WTC11 (cell line): ENCODE measurements at places on chromosomes 7 and 10. TPM values are rescaled to one million over a fixed set of nuclear protein-coding genes. Genes with fewer than 3 reads are reported as not detected.

The FGFR2 gene
- 88.6 to 95.0 TPM (median 90.4 TPM) in 3 replicates for total RNA-seq

The BPGM gene
- 12.5 to 15.6 TPM (median 14.6 TPM) in 3 replicates for total RNA-seq

The VWDE gene
- total RNA-seq = 21.0 to 25.1 TPM (median 23.1 TPM) in 3 replicates

The MYH16 gene
- not detected in 3 replicates for total RNA-seq

The KIAA1549 gene
- 16.3 to 18.7 TPM (median 17.2 TPM) in 3 replicates for total RNA-seq

The TEX47 gene
- not detected in 3 replicates for total RNA-seq

The GSTK1 gene
- total RNA-seq = 30.1 to 40.1 TPM (median 37.7 TPM) in 3 replicates

The SEMA3D gene
- total RNA-seq = 2.2 to 3.8 TPM (median 2.9 TPM) in 3 replicates

The MBL2 gene
- total RNA-seq = not detected in 3 replicates

The CBX3 gene
- total RNA-seq = 204 to 232 TPM (median 213 TPM) in 3 replicates

The EFCAB10 gene
- total RNA-seq = 3.0 to 3.2 TPM (median 3.0 TPM) in 3 replicates

The TFEC gene
- total RNA-seq = 0.07 to 0.17 TPM in 2 of 3 replicates, not detected in the other

The PKD2L1 gene
- total RNA-seq = 0.09 TPM in 1 of 3 replicates, not detected in the others

The NXPH1 gene
- 0.14 to 0.59 TPM (median 0.27 TPM) in 3 replicates for total RNA-seq

The DGKI gene
- 0.30 to 0.79 TPM (median 0.46 TPM) in 3 replicates for total RNA-seq

The PHYHIPL gene
- total RNA-seq = 0.13 to 0.25 TPM (median 0.21 TPM) in 3 replicates

The SLC26A5 gene
- total RNA-seq = 0.15 to 0.46 TPM (median 0.41 TPM) in 3 replicates

The SYNPO2L gene
- 0.11 to 0.22 TPM (median 0.18 TPM) in 3 replicates for total RNA-seq

The EXOC6 gene
- 4.4 to 5.0 TPM (median 4.5 TPM) in 3 replicates for total RNA-seq

The DOCK4 gene
- total RNA-seq = 13.3 to 20.4 TPM (median 15.2 TPM) in 3 replicates

The MMS19 gene
- total RNA-seq = 135 to 153 TPM (median 141 TPM) in 3 replicates

The SP8 gene
- total RNA-seq = 44.1 to 63.6 TPM (median 45.9 TPM) in 3 replicates

The GDF10 gene
- total RNA-seq = 0.09 to 0.24 TPM (median 0.18 TPM) in 3 replicates

The HOXA10 gene
- 0.07 TPM in 1 of 3 replicates, not detected in the others for total RNA-seq

The FRA10AC1 gene
- 12.9 to 15.8 TPM (median 14.1 TPM) in 3 replicates for total RNA-seq

The LRRD1 gene
- total RNA-seq = not detected in 3 replicates

The DYNC1I1 gene
- total RNA-seq = 2.8 to 3.4 TPM (median 3.3 TPM) in 3 replicates

The CYP2C8 gene
- total RNA-seq = 0.46 to 0.81 TPM (median 0.69 TPM) in 3 replicates

The CALML3 gene
- not detected in 3 replicates for total RNA-seq

The TFR2 gene
- total RNA-seq = 5.7 to 7.1 TPM (median 5.8 TPM) in 3 replicates

The SLC4A2 gene
- 131 to 164 TPM (median 131 TPM) in 3 replicates for total RNA-seq

The ZNF394 gene
- total RNA-seq = 23.0 to 24.0 TPM (median 23.1 TPM) in 3 replicates

The AGK gene
- total RNA-seq = 32.2 to 43.0 TPM (median 37.4 TPM) in 3 replicates

The MGAM2 gene
- 0.09 TPM in 1 of 3 replicates, not detected in the others for total RNA-seq

The SLC39A12 gene
- total RNA-seq = not detected in 3 replicates

The VWC2 gene
- total RNA-seq = 0.79 to 0.85 TPM (median 0.82 TPM) in 3 replicates

The HTR7 gene
- total RNA-seq = 8.9 to 11.2 TPM (median 9.3 TPM) in 3 replicates

The OGDHL gene
- 35.1 to 42.0 TPM (median 36.5 TPM) in 3 replicates for total RNA-seq

The HNRNPF gene
- 318 to 358 TPM (median 326 TPM) in 3 replicates for total RNA-seq

The IFIT2 gene
- 0.07 to 0.15 TPM (median 0.14 TPM) in 3 replicates for total RNA-seq

The SEC31B gene
- total RNA-seq = 6.4 to 7.9 TPM (median 6.7 TPM) in 3 replicates

The SUGCT gene
- total RNA-seq = 4.6 to 7.4 TPM (median 7.2 TPM) in 3 replicates

The CDC14C gene
- total RNA-seq = 0.07 TPM in 1 of 3 replicates, not detected in the others

The SPDYE9 gene
- total RNA-seq = not detected in 3 replicates

The PTN gene
- 13.7 to 18.9 TPM (median 14.4 TPM) in 3 replicates for total RNA-seq

The GNGT1 gene
- 0.63 to 1.3 TPM (median 1.2 TPM) in 3 replicates for total RNA-seq

The KNDC1 gene
- total RNA-seq = 25.7 to 26.8 TPM (median 26.6 TPM) in 3 replicates

The MARVELD1 gene
- 36.8 to 37.7 TPM (median 36.9 TPM) in 3 replicates for total RNA-seq

The FOXK1 gene
- 17.1 to 21.9 TPM (median 17.2 TPM) in 3 replicates for total RNA-seq
